BJ (cell line): ENCODE measurements at places on chromosomes 2 and 18.
A peak's percentile ranks its signal among the peaks of the same experiment; 100 is the strongest.

DNA sequence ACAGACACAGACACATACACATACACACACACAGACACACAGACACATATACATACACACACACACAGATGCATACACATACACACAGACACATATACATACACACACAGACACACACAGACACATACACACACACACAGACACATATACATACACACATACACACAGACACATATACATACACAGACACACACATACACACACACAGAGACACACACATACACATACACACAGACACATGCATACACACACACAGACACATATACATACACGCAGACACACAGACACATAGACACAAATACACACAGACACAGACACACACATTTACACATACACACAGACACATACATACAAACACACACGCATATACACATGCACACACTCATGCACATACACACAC, 81.5 kb upstream of the ARL4C start:
- DNase-seq, result no peak

DNA sequence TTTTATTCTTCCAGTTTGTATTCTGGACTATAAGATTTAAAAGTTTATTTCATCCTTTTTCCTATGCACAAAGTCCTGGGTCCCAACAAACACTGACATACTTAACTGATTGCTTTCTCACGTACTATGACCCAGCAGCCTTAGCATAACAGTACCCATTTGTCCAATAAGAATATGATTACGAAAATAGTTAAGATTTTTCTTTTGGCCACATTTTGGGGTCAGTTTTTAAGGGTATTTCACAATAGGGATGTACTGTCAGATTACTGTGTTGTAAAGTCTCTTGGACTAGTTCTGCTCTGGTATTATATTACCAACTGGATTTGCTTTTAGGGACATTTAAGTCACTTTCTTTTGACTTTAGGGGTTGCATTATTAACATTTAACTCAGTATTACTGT, 46.1 kb downstream of the TTC39C start:
- DNase-seq, result no peak

- no peak for DNase-seq
Measured at GRCh38 chr2:144083211-144083610, 436.7 kb downstream of the ZEB2 start.

- DNase-seq, result no peak
Measured at GRCh38 chr2:215354771-215355695, 43.2 kb downstream of the ATIC start.

- DNase-seq, result no peak
Measured at GRCh38 chr2:176653479-176654443, 384.5 kb downstream of the MTX2 start.

- no peak for DNase-seq
Measured at GRCh38 chr2:236061899-236062298, 106.3 kb downstream of the GBX2 start.

DNA sequence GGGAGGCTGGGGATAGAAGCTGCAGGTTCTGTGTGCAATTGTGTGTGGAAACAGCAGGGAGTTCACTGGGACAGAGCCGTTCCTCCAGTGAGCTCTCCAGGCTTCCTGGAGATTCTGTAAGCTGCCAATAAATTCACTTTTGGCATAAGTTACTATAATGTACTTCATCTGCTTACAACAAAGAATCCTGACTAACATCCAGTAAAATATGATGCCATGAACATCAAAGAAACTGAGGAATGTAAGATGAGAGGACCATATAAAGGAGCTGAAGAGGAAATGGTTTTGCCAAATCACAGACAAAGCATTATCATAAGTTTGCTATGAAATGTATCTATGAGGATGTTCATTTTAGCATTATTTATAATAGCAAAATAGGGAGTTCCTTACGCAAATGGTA, 175.3 kb downstream of the KCNE4 start:
- no peak for DNase-seq

- DNase-seq, result no peak
Measured at GRCh38 chr2:66122516-66122915, 312.4 kb upstream of the MEIS1 start.

DNA sequence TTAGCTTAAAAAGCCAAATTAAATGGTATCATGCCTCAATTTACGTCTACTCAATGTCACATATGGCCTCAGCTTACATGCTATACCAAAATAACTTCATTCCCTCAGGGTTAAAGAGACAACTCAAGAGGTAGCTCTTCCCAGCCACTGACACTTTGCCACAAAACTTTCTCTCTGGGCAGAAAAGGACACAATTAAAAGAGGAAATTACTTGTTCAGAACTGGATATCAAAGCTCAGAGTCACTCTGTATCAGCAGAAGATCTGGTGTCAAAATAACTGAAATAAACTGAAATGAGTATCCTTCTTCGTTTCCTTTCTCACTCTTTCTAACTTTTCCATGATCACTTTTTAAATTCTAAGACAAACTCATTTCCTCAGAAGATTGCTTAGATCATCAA, 108.7 kb downstream of the ZNF521 start:
- DNase-seq, result no peak

DNA sequence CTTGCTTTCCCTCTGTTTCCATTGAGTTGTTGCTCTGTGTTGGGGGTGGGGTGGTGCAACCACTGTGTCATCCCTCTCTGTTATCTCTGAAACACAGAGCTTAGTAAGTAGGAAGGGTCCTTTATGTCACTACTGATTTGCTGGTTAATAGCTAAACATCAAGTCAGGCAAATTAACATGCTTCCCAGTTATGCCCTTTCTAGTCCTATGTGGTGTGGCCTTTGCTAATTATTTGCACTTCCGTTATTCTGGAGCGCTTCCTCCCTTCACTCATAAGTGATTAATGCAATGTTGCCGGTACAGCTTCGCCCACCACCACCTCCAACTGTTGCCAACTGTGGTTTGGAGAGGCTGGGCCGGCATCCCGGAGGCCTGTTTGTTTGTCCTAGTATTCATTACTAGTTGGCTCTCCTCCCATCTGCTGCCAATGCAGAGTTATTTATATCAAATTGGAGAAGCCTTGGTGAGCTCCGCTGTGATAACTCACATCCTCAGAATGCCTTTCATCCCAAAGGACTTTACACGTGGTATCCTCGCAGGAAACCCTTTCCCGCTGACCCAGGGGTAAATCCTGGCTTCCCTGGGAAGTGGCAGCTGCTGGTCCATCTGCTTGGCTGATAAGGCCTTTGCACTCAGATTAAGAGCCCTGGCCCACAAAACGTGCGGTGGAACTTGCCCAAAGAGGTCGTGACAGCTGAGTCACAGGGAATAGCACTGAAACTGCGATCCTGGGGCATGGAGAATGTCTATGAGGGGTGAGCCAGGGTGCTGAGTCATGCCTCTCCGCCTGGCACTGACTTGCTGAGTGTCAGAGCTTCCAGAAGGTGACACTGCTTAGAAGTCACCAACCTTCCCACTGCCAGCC, 72.0 kb upstream of the ZCCHC2 start:
- peak; percentile 4 for DNase-seq

GRCh38 chr2:16763493-16763899, 97.9 kb upstream of the CYRIA start:
- no peak for DNase-seq

DNA sequence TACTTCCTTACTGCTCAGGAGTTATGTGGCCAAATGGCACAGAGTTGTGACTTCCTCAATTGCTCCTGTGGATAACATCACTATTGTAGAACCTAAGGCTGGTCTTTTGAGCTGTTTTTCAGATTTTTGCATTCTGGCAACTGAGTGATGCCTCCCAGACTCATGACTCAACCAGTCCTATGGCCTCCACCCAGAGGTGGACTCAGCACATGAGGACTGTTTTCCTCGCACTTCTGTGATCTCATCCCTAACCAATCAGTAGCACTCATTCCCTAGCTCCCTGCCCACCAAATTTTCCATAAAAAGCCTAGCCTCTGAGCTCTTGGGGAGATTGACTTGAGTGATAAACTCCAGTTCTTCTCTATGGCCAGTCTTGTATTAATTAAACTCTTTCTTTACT, 407.9 kb upstream of the TNP1 start:
- no peak for DNase-seq

- no peak for DNase-seq
Measured at GRCh38 chr2:24972315-24972961, 683 bp upstream of the DNAJC27 start.

GRCh38 chr2:194166818-194167217, 1490.2 kb upstream of the SLC39A10 start:
- no peak for DNase-seq

GRCh38 chr2:199461711-199462346, 4.1 kb upstream of the SATB2 start:
- no peak for DNase-seq

DNA sequence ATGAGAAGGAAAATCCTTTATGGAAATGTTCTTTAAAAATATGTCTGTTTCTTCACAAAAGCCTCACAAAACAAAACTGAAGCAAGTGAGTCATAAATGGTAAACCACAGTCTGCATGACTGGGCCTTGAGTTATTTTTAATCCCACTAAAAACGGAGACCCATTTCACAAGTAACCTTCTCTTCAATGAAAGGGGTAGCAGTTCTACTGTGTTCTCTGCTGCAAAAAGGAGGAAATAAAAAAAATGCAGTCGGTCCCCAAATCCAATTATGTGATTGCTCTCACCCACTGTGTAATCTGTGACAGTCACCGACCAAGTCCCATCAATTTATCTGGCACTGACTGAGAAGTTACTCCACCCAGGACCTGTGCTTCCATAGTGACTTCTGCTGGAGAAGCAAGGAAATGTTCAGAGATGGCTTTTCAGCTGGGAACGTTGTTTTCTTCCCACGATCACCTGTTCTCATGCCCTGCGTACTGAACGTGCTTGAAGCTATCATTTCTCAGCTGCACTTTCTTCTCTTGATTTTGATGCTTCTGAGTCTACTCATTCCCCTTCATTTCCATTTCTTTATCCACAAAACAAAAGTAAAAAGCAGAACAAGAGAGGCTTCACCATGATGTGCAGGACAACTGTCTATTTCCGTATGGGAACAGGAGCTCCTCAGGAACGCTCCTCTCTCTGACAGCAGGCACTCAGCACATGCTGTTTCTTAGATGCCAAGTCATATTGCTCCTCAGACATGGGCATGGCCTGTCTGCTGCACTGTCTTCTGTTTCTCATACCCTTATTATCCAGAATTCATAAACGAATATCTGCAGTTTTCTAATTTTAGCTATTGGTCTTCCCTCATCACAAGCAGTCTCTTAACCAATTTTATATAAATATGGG, 80.0 kb upstream of the TMEM200C start:
- peak; percentile 52 for DNase-seq

GRCh38 chr2:121409388-121409787, 121.3 kb upstream of the RNU4ATAC start:
- no peak for DNase-seq

DNA sequence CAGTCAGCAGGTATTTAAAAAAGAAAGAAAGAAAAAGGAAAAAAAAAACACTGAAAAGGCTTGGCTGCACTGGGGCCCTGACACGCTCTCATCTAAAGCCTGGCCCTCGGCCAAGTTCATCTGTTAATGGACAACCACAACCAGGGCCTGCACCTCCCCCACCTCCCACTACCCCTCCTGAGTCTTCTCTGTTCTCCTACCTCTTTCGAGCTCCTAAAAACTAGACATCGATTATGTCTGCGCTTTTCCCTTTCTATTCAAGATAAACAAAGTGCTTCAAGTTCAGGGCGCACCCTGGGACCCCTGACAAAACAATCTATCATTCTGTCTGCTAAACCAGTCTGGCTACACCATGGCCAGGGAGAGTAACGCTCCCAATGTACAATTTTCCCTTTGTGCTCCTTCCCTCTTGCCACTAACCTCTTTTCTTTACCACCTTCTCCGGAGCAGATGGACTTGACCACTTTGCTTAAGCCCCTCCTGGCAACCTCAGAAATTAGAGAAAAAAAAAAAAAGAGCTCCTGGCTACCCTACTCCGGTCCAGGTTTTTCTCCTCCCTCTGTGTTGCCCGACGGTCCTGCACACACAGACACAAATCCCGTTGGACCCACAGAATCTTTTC, 22.7 kb downstream of the BCL11A start:
- no peak for DNase-seq

DNA sequence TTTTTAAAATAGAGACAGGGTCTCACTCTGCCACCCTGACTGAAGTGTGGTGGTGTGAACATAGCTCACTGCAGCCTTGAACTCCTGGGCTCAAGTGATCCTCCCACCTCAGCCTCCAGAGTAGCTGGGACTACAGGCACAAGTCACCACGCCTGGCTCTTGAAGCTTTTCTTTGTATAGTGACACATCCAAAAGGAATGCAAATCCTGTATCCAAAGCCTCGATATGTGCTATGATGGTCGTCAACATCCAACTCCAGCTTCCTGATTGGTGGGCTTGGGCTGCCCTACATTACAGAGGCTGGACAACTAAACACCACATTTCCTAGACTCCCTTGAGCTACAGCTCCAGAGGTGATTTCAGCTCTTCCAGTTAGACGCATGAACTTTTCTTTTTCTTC, 101.7 kb upstream of the PGAP1 start:
- no peak for DNase-seq

GRCh38 chr2:42841344-42841743, 49.0 kb upstream of the HAAO start:
- DNase-seq, result no peak

DNA sequence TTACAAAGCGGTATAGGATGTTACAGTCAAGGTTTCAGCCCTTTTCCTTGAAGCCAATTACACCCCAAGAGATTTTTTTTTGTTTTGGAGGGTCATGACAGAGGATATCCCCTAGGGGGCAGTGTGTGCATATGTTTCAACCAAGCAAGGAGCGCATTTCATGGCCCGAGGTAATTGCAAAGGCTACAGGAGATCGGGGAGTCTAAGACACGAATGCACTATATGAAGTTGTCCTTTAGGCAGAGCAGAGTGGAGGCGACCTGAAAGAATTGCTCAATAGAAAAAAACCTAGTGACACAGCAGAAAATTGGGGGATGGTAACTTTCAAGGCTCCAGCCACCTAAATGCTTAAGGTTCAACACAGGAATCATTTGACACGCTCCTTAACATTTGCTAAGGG, 219.8 kb upstream of the PARD3B start:
- peak; percentile 20 for DNase-seq

DNA sequence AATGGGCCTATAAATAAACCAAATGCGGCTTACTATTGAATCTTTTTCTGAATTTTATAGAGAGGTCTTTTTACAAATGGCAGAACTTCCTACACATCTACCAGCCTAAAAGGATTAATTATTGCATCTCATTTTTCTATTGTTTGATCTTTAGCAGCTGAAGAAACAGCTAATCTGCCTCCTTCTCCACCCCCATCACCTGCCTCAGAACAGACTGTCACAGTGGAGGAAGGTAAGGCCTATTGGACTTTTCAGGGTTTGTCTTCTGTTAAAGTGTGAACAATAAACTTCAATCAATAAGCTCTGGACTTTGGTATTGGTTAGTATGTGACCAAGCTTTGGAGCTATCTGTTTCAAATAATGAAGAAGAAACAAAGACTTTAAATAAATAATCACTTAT, 91.0 kb upstream of the UNC80 start:
- no peak for DNase-seq
